ENCODE measurements at places on chromosomes 7 and 10.
A peak's percentile ranks its signal among the peaks of the same experiment; 100 is the strongest.

DNA sequence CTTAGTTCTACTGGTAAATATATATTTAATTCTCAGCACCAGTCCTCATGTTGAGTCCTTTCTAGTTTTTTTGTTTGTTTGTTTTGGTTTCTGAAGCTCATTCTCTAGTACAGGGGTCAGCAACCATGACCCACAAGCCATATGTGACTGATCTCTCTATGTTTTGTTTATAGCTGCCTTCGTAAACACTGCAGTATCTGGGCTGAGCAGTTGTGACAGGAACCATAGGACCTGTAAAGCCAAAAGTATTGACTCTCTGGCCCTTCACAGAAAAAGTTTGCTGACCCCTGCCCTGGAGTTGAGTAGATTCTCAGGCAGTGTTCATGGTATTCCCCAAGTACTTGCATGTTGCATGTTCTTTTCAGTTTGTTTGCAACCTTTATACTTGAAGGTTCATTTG is 20.8 kb downstream of the NET1 start:
- no peak for DNase-seq

- no peak for DNase-seq
Observed at GRCh38 chr7:118708741-118709140, 484.2 kb downstream of the ANKRD7 start.

DNA sequence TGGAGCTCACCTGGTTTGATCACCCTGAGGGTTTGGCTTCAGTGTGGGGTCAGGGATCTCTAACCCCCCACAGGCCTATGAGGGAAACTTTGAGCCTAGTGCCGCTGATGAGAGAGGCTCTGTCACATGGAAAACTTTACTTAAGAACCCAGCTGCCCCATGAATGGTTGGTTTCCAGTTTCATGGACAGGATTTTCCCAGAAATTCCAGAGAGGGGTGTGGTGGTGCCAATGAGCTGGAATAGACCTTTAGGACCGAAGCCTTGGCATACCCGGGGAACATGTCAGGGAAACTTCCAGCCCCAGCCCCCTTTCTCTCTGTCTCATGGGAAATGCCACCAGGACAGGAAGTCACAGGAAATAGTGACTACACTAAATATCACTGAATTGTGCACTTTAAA is 36.9 kb downstream of the AKR1B1 start:
- DNase-seq = no peak

DNA sequence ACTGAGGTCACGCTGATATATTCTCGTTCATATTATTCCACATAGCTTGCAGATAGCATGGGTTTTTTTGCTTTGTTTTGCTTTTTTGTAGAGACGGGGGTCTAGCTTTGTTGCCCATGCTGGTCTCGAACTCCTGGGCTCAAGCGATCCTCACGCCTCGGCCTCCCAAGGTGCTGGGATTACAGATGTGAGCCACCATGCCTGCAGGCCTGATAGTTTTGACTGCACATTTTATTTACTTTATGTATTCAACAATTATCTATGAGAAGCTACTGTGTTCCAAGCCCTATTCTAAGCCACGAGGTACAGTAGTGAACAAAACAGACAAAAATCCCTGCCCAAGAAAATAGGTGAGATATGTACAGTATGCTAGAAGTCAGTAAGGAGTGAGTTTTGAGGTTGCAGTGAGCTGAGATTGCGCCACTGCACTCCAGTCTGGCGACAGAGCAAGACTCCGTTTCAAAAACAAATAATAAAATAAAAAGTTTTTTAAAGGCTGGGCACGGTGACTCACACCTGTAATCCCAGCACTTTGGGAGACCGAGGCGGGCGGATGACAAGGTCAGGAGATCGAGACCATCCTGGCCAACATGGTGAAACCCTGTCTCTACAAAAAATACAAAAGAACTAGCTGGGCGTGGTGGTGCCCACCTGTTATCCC is 1.3 kb upstream of the YWHAG start:
- no peak for DNase-seq

DNA sequence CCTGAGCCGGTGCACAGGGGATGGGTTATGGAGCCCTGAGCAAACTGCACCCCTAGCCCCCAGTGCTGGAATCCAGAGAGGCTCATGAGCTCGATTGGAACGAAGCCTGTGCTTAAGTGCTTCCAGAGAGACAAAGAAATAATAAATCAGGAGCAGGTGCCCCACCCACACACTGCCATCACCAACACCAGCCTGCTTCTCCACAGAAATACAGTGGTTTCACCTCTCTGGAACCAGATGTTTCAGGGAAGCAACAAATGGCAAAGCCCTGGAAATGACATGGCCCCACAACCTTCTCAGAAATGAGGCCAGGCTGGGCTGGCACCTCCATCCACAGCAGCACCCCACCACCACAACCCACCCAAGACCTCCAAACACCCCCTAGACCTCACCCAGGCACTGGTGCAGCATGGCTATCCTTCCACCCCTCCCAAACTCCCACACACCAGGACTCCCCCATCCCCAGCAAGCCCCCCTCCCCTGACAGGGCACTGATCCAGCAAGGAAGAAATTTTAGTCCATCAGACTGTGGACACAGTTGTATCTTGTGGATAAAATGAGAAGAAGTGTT is 4.1 kb upstream of the SLC18A3 start:
- peak; percentile 16 for DNase-seq

DNA sequence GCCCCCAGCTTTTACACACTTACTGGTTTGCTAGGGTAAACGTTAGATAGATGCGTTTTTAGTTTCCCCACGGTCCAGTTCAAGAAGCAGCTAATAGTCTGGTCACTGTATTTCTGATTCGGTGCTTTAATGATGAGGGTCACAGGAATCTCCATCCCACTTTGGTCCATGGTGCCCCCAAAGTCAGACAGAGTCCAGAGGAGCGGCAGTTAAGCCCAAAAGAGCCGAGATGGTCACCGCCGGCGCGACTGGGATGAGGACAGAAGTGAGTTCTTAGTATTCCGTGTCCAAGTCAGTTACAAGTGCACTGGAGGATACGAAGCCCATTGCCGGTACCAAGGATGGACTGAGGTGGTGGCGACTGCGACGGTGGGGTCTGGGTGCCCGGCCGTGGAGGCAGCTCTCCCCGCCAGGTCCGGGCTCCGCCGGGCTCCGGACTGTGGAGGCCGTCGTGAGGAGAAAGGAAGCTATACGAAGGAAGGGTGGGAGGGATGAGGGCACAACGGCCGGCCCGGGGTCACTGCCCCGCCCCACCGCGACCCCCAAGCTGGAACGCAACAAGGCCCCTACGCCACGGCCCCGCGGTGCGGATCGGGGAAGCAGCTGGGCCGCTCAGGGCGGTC is 663 bp downstream of the HERPUD2 start:
- no peak for DNase-seq

- DNase-seq = no peak
Observed at GRCh38 chr10:25786899-25787298, 147.1 kb upstream of the MYO3A start.

DNA sequence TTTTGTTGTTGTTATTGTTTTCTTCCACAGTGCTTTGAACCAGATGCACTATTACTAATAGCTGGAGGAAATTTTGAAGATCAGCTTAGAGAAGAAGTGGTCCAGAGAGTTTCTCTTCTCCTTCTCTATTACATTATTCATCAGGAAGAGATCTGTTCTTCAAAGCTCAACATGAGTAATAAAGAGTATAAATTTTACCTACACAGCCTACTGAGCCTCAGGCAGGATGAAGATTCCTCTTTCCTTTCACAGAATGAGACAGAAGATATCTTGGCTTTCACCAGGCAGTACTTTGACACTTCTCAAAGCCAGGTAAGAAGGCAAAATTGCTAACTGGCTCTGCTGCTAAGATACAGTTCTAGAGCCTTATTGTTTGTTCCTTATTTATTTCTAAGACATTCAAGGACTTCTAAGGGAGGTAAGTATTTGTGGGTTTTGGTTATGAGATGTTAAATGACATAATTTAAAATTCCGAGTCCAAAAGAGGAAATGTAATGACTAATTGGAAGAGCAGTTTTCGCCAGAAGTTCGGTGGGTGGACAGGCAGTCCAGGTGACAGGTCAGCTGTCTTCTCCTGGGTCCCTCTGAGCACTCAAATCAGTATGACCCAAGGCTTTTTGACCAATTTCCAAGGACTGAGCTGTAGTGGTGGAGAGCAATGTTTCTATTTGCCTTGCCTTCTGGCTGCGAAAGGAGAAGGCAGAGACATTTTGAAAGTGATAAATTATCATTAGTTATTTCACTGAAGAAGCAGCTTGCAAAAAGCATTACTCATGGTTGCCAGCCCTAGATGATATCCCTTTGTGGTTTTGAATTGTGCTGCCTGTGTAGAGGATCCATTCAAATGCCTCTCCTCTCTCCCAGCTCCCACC is 10.1 kb downstream of the SLC39A12 start:
- DNase-seq = no peak

- DNase-seq = no peak
Observed at GRCh38 chr10:17240096-17240495, 12.1 kb downstream of the VIM start.

DNA sequence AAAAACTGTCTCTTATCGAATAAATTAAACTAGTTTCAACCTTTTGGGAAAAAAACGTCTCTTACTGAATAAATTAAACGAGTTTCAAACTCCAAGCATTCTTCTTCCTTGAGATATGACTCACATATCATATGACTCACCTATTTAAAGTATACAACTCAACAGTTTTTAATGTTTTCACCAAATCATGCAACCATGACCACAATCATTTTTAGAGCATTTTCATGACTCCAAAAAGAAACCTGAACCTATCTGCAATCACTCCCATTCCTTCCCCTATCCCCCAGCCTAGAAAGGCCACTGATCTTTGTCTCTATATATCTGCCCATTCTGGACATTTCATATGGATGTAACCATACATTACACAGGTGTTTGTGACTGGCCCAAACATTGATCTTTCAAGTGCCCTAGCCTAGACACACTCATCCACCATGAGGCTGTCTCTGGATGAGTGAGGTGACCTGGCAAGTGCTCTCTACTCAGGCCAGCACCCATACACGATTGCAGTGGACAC is 115.3 kb downstream of the PIP4K2A start:
- DNase-seq = no peak

DNA sequence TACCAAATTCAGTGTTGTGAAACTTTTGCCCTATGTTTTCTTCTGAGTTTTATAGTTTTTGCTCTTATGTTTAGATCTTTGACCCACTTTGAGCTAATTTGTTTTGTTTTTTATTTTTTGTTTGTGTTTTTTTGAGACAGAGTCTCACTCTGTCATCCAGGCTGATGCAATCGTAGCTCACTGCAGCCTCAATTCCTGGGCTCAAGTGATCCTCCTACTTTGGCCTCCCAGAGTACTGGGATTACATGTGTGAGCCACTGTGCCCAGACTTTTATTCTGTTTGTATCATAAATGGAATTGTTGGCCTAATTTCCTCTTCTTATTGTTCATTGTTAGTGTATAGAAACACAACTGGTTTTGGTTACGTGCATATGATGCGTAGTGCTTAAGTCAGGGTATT is 43.2 kb upstream of the ZMIZ2 start:
- DNase-seq = no peak

DNA sequence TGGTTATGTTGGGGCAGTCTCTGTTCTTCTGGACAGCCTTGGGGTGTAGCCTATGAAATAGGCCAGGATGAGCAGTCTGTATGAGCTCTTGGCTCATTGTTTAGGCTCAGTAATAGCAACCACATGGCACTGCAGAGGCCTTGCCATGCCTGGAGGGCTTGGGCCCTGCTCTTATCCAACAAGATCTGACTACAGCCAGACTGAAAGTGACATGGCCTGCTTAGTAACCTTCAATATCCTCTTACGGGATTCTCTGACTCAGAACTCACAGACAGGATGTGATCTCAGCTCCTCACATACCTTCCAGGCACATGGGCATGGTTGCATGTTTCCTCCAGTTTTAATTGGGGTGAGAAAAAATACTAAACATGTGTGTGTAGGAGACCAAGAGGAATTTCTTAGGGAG is 289.3 kb downstream of the PTEN start:
- peak; percentile 69 for DNase-seq

DNA sequence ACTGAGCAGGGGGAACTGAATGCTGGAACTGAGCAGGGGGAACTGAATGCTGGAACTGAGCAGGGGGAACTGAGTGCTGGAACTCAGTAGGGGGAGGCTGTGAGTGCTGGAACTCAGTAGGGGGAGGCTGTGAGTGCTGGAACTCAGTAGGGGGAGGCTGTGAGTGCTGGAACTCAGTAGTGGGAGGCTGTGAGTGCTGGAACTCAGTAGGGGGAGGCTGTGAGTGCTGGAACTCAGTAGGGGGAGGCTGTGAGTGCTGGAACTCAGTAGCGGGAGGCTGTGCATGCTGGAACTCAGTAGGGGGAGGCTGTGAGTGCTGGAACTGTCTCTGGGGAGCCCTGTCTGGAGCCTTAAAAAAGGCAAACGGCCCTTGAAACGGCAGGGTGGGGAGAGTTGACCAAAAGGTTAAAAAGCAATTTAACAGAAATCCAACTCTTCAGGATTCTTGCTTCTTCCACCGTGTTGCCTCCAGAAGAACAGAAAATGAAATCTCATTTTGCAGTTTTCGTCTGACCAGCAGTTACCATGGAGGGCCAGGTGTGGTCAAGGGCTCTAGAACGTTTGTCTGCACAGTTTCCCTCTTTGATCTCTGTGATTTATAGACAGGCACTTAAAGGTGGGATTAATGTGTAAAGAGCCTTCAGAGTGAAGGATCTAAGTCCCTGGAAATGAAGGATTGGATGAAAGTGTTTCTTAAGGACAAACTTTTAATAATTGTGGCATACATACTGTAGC is 19.1 kb downstream of the DOCK1 start:
- DNase-seq = no peak

- DNase-seq = no peak
Observed at GRCh38 chr7:83957333-83957732, 237.3 kb downstream of the SEMA3A start.

GRCh38 chr7:110224643-110225042 is 866.3 kb upstream of the LRRN3 start:
- DNase-seq = no peak

- no peak for DNase-seq
Observed at GRCh38 chr10:22002591-22003176, 846 bp downstream of the DNAJC1 start.

- no peak for DNase-seq
Observed at GRCh38 chr10:23263441-23264164, 71.5 kb downstream of the PTF1A start.

DNA sequence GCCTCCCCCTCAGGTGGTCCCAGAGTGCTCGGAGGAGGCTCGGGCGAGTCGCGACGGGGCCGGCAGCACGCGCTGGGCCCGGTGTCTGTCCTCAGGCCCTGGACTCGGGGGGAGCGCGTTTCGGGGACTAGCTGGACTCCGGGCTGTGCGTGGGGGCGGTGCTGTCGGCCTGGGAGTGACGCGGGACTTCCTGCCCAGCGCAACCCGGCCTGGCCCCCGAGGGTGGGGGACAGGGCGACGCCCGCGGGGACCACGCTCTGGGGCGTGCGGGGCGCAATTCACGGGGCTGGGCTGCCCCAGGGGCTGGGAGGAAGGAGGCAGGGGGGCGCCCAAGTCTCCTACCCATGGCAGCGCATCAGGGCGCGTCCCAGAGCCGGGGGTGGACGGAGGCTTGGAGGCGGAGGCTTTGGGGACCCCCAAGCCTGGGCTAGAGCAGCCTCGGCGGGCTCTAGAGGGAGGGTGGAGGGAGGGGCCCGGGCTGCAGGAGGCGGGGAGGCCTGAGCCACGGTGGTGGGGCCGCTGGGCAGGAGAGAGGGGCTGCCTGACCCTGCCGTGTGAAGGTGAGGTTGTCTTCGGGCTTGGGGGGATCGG is 2.3 kb upstream of the VENTX start:
- DNase-seq = no peak

GRCh38 chr10:13054844-13055243 is 45.1 kb upstream of the OPTN start:
- no peak for DNase-seq
